ENCODE measurements at places on chromosomes 4 and X. TPM values are rescaled to one million over a fixed set of nuclear protein-coding genes. Genes with fewer than 3 reads are reported as not detected.

DNA sequence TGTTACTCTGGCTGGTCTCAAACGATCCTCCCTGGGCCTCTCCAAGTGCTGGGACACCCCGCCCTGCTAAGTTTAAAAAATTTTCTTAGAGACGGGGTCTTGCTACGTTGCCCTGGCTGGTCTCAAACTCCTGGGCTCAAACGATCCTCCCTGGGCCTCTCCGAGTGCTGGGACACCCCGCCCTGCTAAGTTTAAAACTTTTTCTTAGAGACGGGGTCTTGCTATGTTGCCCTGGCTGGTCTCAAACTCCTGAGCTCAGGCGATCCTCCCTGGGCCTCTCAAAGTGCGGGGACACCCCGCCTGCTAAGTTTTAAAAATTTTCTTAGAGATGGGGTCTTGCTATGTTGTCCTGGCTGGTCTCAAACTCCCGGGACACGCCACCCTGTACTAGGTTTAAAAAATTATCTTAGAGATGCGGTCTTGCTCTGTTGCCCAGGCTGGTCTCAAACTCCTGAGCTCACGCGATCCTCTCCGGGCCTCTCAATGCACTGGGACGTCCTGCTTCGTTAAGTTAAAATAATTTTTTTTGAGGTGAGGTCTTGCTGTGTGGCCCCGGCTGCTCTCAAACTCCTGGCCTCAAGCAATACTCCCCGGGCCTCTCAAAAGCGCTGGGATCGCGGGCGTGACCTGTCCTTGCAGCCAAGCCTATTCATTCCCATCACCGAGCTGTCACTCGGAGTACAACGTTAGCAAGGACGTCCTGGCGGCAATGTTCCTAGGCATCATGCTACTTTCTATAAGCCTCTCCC is 1.1 kb downstream of the SLC25A6 start:
- peak; percentile 50 for DNase-seq

GRCh38 chr4:184655889-184656869 is 6.6 kb downstream of the PRIMPOL start:
- DNase-seq, result no peak

DNA sequence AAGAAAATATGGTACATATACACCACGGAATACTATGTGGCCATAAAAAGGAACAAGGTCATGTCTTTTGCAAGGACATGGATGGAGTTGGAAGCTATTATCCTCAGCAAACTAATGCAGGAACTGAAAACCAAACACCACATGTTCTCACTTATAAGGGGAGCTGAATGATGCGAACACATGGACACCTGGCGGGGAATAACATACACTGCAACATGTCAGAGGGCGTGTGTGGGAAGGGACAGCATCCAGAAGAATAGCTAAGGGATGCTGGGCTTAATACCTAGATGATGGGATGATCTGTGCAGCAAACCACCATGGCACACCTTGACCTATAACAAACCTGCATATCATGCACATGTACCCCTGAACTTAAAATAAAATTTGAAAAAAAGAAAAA is 19.5 kb upstream of the CNKSR2 start:
- DNase-seq, result no peak

Gene PAPSS1
- total RNA-seq, result 38.5 TPM

Gene ABCG2
- total RNA-seq, result 3.7 TPM

DNA sequence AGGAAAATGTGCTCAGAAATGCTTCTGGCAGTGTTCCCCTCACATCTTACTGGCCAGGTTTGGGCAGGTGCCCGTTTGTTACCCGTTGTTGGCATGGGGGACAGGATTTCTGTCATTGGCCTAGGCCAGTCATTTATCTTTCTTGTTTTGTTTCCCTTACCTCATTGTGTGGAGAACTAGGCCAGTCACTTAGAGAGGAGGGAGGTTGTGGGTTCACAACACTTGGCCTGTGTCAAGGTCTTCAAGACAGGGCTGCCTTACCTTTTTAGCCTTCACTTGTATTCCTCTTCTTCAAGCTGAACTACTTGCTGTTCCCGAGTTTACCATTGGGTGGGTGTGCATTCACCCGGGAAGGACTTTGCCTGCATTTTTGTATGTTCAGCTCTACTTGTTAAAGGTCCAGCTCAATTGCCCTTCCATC is 17.7 kb downstream of the SNX25 start:
- no peak for DNase-seq

- no peak for DNase-seq
Observed at GRCh38 chrX:16403808-16404207, 236.5 kb downstream of the MAGEB17 start.

DNA sequence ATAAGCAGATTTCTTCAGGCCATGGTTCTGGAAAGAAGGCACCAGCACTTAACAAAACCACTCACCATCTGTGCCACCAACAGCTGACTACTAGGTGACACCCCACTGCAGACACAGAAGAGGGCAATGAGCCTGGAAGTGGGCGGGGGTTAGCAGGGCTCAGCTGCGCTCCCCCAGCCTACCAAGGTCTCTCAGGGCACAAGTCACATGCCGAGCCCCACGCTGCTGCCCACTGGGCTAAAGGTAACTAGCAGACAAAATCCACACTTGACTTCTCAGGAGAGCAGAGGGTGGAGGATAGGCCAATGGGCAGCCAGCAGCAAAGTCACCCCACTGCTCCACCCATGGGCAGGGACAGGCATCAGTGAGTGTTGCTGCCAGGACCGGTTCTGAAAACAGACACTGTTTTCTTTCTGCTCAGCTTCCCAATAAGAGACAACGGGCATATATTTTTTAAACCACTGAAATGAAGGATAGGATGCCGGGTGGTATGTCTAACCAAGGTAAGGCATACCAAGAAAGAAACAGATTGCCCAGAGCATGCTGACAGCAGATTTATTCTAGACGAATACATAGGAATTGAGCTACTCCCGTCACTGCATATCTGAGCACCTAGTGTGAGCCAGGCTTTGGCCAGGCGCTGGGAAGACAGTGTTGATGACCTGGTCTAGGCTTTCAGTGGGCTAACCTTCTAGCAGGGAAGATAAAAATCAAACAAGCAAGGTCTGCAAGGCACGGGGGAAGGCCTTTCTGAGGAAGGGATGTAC is 20.1 kb downstream of the ACSL1 start:
- no peak for DNase-seq

GRCh38 chr4:154366956-154367355 is 124.6 kb downstream of the DCHS2 start:
- no peak for DNase-seq
